ENCODE measurements at places on chromosomes 6 and 20.
A peak's percentile ranks its signal among the peaks of the same experiment; 100 is the strongest.

DNA sequence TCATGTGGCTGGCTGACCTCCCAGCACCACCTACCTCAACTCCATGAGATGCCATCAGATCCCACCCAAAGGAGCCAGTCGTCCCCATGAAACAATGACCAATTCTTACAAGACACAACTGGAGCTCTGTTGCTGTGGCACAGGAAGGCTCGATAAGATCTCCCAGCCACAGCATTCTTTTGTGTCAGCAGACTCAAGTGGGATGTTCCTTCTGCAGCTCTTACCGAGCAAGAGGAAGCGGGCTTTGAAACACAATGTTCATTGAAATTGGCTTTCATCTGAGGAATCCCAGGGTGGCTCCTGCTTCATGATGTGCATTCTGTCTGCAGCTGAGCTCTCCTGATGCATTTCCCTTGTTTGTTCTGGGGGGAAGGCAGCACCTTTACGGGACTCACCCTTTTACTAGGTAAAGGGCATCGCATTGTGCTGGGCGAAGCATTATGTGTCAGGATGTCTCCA is 222.0 kb upstream of the SGK1 start:
- peaks cover 2% of the 10 kb centered on the region for H3K36me3 ChIP-seq
- no peak overlapping the region for H3K27ac ChIP-seq
- H3K4me3 ChIP-seq = no peak overlapping the region
- no peak for DNase-seq
- peaks cover 5% of the 10 kb centered on the region for H3K4me1 ChIP-seq

- no peak overlapping the region for H3K4me3 ChIP-seq
- no peaks in the 10 kb centered on the region for H3K27me3 ChIP-seq
- no peak for DNase-seq
Observed at GRCh38 chr6:162450358-162450757, 277.2 kb downstream of the PRKN start.

DNA sequence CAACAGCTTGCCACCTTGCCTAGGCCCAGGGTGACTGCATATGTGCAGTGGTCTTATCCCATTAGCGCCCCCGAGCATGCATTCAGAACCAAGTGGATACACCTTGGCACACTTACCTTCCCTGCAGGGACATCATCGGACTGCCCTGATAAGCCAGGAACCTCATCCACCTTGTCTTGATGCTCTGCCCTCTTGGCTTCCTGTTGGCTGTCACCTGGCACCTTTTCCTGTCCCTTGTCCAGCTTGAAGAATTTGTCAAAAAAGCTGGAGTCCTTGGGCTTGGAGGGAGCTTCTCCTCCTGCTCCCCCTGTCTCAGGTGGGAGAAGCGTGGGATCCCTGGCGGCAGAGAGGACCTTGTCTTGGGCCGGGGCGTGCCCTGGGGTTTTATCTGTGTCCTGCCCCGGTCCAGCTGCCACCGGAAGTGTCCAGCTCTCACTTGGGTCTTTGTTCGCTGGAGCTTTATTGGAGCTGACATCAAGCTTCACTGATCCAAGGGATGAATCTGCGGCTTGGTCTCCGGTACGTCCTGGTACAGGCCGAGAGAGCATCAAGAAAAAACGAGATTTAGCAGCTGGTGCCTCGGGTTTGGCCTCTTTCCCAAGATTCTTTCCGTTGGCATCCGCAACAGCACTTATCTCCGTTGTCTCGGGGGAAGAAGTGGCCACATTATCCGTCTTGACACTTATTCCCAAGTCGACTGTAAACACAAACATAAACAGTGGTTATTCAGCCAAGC is 42.0 kb downstream of the BCAS1 start:
- peaks cover 75% of the 10 kb centered on the region for H3K27me3 ChIP-seq
- H3K4me3 ChIP-seq = no peak overlapping the region
- DNase-seq = no peak

DNA sequence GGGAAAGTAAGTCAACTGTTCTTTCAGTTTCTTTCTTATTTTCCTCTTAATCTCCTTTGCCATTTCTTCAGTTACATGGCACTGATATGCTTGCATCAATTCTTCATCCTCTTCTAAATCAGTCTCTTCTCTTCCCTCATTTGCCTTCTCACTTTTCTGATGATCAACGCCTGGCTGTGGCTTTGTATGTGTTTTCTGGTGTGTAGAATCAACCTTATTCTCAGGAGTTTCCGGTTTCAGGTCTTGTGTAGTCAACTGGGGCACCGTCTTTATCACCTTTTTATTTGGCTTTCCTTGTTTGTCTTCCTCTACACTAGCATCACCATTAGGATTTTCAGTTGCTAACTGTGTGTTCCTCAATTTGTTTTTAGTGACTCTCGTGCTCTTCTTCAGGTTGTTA is 31.6 kb downstream of the AHI1 start:
- no peaks in the 10 kb centered on the region for H3K4me1 ChIP-seq
- no peak for DNase-seq
- H3K27me3 ChIP-seq = no peaks in the 10 kb centered on the region
- no peaks in the 10 kb centered on the region for H3K36me3 ChIP-seq
- no peak overlapping the region for H3K27ac ChIP-seq
- no peak overlapping the region for H3K4me3 ChIP-seq

DNA sequence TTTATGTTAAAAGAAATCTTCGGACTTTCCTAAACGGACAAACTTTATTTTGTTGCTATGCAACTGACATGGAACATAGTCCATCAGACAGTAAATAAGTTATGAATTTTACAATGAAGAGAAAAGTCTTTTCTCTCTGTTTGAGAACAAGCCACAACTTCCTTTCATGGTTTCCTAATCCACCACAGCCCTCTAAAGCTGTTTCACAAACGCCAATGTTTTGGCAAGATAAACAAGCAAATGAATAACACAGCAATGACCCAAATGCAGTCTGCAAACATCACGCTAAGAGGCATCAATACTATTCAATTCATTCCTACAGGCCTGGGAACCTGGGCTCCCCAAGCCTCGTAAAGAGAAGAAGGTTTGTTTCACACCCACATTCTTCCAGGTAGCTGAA is 60.4 kb downstream of the HAO1 start:
- H3K4me3 ChIP-seq = no peak overlapping the region
- H3K36me3 ChIP-seq = no peaks in the 10 kb centered on the region
- no peaks in the 10 kb centered on the region for H3K4me1 ChIP-seq
- H3K27ac ChIP-seq = no peak overlapping the region

DNA sequence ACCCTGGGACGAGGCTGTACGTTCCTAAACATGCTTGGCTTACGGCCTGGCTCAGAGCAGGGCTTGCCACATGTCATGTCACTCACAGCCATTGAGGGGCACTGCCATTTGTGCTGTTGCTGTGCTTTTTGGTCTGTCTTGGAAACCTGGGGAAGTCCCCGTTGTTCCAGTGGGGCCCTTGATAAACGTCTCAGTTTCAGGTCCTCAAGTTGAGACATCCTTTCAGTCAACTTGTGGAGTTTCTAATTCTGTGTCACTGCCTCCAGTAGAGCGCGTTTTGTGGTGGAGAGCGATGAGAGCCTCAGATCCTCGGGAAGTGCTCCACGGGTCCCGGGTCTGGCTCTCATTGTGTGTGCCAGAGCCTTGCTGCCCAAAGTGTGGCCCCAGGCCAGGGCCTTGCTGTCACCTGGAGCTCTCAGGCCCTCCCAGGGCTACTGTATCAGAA is 43.0 kb upstream of the CCR6 start:
- H3K27ac ChIP-seq = peak overlapping the region; percentile 55
- H3K4me3 ChIP-seq = peak overlapping the region; percentile 42
- H3K4me1 ChIP-seq = peaks cover 10% of the 10 kb centered on the region
- H3K27me3 ChIP-seq = no peaks in the 10 kb centered on the region
- DNase-seq = peak; percentile 33
- H3K36me3 ChIP-seq = no peaks in the 10 kb centered on the region

GRCh38 chr6:112571488-112572270 is 224.5 kb downstream of the RFPL4B start:
- H3K36me3 ChIP-seq = no peaks in the 10 kb centered on the region
- no peak for DNase-seq
- H3K4me3 ChIP-seq = no peak overlapping the region
- no peaks in the 10 kb centered on the region for H3K4me1 ChIP-seq

All from effector memory CD8-positive, alpha-beta T cell (primary cell).